ENCODE measurements at places on chromosomes 13 and 19.

DNA sequence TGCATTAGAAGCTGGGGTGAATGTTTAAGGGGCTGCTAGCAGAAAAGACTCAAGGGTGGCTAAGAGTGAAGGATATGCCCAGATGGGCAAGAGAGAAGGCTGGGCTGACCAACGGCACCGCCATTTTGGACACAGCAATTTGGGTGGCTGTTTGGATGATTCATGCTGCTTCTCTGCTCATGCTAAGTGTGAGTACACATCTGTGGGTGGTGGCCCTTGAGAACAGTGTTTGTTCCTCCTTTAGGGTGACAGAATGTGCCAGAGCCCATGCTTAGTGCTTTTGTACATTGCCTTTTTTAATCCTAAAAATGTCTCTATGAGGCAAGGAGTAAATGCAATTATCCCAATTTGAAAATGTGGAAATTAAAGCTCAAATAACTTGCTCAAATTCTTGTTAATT, 9.8 kb downstream of the CBY2 start:
- no peak for DNase-seq

GRCh38 chr13:33633701-33634545, 184.0 kb upstream of the RFC3 start:
- DNase-seq = no peak

DNA sequence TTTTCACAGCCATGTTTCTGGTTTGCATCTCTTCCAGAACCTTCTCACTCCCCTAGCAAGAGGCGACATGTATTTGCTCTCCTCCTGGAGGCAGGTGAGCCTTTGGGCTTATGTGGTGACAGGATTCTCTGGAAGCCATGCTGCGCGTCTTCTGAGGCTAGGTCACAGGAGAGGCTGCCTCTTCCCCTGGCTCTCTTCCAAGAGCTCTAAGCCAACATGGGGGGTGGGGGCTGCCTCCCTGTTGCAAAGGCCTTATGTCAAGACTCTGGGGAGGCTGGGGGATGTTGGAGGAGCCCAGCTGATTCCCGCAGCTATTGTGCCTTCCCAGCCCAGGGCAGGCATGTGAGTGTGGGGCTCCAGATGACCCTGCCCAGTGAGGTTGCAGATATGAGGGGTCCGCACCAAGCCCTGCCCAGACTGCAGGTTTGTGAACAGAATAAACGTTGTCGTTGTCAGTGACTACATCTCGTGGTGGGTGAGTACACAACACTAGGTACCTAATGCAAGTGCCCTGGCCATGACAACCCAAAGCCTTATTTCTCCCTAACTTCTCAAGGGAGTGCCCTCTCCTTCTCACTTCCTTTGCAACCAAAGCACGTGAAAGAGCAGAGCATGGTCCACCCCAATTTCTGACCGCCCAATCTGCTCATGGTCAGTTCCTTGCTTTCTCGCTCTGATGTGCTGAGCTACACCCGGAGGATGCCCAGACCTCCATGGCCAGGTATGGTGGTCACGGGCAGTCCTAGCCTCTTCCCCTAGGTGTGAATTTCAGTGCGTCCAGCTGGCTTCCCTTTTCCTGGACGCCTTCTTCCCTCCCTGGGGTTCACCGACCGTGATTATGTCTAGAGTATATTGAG, 44.9 kb downstream of the TEX29 start:
- DNase-seq = no peak

DNA sequence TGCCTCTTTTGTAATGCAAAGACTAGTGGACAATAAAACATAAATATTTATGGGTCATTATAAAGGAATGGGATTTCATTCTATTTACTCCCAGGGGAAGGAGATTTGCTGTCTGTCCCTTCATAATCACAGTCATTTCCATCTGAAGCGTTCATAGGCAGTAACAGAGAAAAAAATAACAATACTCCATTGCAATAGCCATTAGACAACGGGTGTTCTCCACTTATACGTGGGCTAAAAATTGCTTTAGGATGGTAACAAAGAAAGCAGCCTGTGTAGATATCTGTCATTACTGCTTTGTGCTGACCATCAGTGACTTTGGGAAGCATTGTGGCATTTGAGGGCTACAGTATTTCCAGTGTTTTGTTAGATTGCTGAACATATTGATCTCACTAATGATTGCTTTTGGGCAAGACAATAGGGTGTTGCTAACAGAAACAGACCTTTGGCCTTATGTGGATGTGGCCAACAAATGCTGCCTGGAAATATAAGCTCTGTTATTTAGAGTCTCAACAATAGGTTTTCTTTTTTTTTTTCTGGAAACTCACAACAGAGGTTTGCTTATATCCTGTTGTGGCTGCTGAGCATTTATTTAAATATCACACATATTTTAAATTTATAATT, 355.2 kb downstream of the MTUS2 start:
- no peak for DNase-seq

- peak; percentile 84 for DNase-seq
Measured at GRCh38 chr19:12777217-12778016, 2.1 kb upstream of the HOOK2 start.

- peak; percentile 33 for DNase-seq
Measured at GRCh38 chr13:30143666-30144400, 163.5 kb downstream of the KATNAL1 start.

DNA sequence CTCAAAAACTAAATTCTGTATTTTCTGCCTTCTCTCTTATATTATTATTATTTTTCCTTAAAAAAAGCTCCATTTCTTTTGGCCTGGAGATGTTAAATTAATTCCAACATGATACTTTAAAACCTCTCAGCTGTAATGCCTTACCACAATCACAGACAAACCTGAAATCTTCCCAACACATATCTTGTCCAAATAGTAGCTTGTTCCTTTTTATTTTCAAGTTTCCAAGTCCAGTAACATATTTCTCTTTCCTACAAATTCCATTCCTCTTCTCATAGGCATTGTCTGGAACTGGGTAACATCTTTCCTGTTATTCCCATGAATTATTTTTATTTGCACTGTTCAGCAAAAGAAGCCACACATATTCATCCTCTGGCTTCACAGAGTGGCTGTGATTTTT, 137.0 kb downstream of the SLITRK6 start:
- DNase-seq = no peak

DNA sequence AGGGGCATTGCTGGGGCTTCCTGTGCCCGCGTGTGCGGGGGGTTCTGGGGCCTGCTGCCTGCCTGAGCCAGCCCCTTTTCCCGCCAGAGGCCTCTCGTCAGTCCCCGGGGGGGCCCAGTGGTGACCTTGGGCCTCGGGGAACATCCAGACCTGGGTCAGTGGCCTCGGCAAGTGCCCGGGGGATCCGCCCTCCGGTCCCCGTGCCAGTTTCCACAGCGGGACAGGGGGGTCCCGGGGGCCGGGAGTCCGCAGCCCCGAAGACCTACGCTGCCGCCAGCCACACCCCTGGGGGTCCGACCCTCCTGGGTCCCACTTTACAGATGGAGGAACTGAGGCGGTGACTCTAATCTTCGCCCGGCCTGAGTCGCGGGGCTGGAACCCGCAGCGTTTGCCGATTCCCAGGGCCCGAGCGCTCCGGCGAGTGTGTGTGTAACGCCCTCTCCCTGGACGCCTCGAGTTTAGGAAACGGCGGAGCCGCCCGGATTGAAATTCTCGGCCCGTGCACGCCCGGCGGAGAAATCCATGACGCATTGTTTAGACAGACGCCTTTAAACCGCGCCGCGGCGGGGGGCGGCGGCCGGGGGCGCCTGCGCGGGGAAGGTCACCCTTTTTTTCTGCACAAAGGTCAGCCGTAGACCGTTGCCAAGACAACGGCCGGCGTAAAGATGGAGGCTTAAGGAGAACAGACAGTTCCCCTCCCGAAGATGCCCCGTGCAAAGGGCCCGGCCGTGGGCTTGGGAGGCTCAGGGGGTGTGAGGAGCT, 39.3 kb downstream of the EFNA2 start:
- no peak for DNase-seq

DNA sequence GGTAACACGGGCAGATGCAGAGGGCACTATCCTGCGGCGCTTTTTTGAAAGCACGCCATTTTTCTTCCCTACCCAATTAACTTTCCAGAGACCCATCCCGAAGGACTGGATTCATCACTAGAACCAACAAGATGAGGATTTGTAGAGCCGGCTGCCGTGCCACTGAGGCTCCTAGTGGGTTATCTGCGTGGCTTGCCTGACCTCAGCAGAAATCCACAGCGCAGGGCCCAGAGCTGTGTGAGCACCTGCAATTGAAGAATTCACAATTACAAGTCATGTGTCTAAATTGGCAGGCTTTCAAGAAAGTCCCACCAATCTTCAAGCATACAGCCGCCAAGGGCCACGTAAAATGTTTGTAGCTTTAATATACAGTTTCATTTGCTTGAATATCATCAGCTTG, 75.5 kb downstream of the ALOX5AP start:
- DNase-seq = no peak

GRCh38 chr13:51956717-51957116, 54.5 kb downstream of the ATP7B start:
- no peak for DNase-seq

DNA sequence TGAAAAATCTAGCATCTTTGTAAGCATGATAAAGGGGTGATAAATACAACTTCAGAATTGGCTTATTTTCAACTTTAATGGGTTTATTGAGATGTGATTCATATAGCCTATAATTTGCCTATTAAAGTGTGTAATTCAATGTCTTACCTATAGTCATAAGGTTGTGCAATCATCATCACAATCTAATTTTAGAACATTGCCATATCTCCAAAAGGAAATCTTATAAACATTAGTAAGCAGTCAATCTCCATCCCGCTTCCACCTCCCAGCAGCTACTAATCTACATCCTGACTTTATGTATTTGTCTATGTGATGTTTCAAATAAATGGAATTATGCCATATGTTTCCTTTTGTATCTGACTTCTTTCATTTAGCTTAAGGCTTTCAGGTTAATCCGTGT, 145.2 kb upstream of the KLHL1 start:
- no peak for DNase-seq

GRCh38 chr13:43346427-43346826, 323.0 kb downstream of the DNAJC15 start:
- DNase-seq = no peak

DNA sequence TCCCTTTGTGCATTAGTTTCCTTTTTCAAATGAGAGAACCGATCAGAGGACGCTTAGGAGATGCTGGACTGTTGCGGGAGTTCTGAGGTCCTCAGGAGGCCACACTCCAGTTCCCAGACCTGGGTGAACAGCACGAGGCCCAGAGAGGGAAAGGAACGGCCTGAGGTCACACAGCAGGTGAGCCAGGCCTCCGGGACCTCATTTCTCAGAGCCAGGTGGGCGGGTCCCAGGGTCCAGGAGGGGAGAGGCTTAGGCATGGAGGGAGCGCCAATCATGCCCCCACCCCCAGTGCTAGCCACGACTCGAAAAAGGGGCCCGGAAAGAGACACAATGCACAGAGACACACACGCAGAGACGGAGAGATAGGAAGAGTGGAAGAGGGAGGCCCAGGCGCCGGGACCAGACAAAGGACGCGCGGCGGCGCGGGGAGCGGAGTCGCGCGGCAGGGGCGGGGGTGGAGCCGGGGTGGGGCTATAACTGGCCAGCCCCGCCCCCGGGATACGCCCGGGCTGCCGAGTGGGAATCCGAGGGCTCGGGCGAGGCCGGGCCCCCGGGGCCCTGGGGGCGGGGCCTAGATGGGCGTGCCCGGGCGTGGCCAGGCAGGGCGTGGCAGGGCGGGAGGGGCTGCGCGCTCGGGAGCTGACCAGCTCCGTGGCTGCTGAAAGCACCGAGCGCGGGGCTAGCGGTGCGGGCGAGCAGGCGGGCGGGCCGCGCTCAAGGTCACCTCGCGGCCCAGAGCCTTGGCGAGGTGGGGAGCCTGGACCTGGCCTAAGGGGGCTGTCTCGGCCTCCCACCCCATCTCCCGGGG, 1.6 kb downstream of the ELAVL3 start:
- no peak for DNase-seq

GRCh38 chr13:60379837-60380565, 17.0 kb upstream of the TDRD3 start:
- peak; percentile 42 for DNase-seq

GRCh38 chr13:86864376-86864775, 806.8 kb upstream of the SLITRK5 start:
- DNase-seq = no peak

GRCh38 chr19:11196406-11197287, 698 bp downstream of the KANK2 start:
- no peak for DNase-seq

DNA sequence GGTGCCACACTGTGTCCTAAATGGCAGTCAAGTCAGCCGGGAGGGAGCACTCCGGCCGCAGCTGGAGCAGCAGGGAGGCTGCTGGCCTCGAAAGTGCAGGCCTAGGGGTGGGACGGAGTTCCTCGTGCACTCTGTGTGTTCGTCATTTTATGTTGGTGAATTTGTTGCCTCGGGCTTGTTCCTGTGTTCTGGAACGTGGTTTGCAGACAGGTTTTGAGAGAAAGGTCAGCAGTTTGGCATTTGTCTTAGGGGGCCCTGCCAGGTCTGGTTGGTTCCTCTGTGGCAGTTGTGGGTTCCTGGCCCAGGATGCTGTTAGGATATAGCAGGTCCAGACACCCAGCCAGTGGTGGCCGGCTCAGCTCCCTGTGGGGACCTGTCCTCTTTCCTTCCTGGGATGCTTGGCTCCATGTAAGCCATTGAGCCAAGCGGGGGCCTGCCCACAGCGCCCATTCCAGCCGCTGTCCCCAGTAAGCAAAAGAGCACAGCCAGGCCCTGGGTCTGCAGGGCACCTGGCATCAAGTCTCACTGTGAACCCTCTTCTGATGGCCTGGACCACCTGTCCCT, 30.0 kb downstream of the MPHOSPH8 start:
- no peak for DNase-seq

DNA sequence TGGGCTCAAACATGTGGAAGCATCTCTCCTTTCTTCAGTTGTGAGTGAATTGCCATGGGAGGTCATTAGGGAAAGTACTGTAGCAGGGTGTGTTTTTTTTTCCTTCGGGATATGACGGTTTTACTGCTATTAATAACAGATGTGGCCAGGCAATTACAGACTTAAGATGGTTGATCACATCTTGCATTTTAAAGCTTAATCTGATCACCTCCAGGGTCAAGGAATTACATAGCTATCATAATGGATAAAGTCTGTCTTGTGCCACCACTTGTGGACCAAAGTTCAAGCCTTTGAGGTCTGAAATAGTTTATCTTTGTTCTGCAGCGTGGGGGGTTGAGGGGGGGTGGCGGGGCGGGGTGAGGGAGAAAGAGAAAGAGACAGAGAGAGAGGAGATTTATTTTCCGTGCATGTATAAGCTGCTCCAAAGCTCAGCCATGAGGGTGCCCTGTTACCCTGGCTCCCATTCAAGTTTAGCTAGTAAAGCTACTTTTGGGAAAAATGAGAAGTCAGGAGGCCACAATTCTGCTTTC, 5.5 kb upstream of the SERP2 start:
- no peak for DNase-seq

Data from NAMALWA (cell line).